ENCODE measurements at places on chromosomes 4 and X. TPM values are rescaled to one million over a fixed set of nuclear protein-coding genes. Genes with fewer than 3 reads are reported as not detected.

Gene COL4A5
- total RNA-seq, result 18.1 TPM

Gene USP9X
- 51.4 TPM for total RNA-seq

Gene KCND1
- not detected for total RNA-seq

Gene FSTL5
- total RNA-seq, result not detected

Gene SLC10A6
- 0.59 TPM for total RNA-seq

Gene ADGRG2
- not detected for total RNA-seq

Gene HAUS3
- total RNA-seq, result 10.8 TPM

Gene UCHL1
- total RNA-seq, result 373 TPM

Gene SEC24D
- 61.5 TPM for total RNA-seq

Gene RRH
- not detected for total RNA-seq

Gene ZNF41
- total RNA-seq, result 6.9 TPM

Gene KIAA1210
- total RNA-seq, result not detected

Data from mammary microvascular endothelial cell (primary cell).